NCI-H1092 treated with DMSO at 0.1 percent for 48 hours (cell line): ENCODE measurements at places on chromosomes 2 and 18.
A peak's percentile ranks its signal among the peaks of the same experiment; 100 is the strongest.

GRCh38 chr18:45049578-45050319 lies 369.1 kb downstream of the SETBP1 start:
- no peak for DNase-seq

DNA sequence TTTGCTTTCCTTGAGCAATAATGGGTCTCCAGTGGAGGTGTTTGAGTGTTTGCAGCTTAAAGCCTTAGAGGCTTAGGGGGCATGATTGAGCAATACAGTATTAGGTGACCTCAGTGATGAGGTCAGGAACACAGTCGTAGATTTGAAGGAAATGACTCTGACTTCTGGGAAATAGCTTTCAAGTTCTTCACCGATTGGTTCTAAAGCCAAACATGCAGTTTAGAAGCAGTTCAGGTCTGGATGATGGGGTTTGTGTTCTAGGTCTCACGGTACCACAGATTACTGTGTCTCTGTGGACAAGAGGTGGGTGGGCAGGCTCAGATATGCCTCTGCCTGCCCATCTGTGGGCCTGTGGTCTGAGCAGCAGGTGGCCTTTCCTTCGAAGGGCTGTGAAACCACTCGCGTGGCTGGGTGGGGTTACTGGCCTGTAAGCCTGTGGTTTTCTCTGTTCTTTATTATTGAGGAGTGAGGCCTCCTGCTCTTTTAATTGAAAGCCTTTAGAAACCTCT lies 7.8 kb downstream of the MTHFD2 start:
- no peak for DNase-seq

DNA sequence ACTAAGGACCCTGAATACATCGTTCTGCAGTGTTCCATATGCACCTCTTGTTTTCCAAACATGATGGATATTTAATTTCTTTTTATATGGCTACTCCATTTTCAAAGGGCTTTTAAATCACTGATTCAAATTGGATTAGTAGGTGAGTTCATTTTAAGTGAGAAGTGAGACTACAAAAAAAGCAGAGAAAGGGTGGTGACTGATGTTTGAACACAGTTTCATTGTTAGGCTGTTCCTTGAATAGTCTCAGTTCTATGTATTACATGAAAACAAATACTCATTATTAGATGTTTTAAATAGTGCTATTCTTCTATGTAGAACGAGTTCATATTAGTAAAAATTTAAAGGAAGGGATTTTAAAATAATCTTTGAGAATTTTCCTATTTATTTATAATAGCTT lies 72.7 kb upstream of the STON1 start:
- no peak for DNase-seq

DNA sequence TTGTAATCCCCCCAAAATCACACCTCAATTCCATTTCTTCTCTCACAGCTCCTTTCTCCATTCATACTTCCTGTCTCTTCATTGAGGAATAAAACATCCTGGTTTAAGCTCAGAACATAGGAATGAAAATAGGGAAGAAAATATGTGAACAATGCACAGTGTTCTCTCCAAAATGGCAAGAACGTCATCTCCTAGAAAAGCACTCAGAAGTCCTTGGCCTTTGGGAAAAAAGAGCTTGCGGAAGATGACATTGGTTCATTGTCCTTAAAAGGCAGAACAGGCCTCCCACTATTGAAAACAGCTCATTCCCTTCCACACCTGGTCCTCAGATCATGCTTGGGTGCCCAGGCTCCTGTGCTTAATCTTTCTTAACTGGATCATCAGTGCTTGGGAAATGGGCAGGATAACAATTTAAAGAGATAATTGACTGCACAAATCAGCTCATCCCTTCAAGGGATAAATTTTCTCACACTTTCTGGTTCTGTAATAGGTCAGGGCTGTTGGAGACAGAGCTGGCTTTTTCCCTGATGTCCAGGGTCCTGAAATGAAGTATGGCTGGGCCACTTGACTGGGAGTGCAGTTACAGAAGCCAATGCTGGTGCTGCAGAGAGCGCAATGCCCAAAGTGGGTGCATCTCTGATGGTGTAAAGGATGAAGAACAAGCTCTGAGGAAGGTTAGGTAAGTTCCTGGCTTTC lies 69.2 kb downstream of the MARCHF4 start:
- DNase-seq = no peak

DNA sequence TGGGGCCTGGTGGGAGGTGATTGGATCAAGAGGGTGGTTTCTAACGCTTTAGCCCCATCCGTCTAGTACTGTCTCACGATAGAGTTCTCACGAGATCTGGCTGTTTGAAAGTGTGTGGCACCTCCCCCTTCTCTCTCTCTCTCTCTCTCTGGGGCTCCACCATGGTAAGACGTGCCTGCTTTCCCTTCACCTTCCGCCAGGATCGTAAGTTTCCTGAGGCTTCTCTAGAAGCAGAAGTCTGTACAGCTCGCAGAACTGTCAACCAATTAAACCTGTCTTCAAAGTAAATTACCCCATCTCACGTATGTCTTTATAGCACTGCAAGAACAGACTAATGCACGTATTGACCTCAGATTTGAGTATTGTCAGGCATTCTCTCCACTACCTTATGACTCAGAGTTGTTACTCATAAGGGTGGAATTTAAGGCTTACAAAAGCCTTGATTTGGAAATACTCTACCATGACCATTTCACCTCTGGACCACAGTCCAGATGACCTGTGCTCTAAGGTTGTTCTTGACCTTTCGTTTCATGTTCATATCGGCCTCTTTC lies 99.5 kb upstream of the AGAP1 start:
- no peak for DNase-seq

DNA sequence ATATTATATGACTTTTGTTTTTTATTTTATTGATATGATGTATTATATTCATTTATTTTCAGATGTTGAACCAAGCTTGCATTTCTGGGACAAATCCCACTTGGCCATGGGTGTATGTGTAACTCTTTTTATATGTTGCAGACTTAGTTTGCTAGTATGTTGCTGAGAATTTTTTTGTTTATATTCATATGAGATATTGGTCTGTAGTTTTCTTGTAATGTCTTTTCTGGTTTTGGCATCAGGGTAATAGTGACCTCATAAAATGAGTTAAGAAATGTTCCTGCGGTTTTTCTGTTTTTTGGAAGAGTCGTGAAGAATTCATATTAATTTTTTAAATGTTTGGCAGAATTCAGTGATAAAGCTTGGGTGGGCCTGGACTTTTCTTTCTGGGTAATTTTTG lies 88.7 kb downstream of the ASB1 start:
- no peak for DNase-seq

GRCh38 chr2:129791712-129792111 lies 187.8 kb upstream of the RAB6C start:
- DNase-seq = no peak

DNA sequence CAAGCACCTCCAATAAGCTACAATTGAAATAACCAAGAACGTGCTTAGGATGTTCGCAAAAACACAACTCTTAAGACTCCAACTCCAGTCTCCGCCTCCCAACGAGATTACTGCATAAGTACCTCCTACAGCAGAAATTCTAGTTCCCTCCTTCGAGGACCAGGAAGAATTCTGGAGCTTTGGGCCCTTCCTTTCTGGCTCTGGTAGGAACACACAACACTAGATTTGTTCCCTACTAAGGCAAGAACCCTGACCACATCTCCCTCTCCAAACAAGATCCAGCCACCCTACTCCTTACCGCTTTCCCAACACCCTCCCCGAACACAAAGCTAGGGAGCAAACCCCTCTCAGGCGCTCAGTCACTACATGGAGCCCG lies 721 bp downstream of the ADAM17 start:
- DNase-seq = no peak

- DNase-seq = peak; percentile 21
Measured at GRCh38 chr18:80176334-80177073, 67.4 kb downstream of the ADNP2 start.

GRCh38 chr18:29188760-29189159 lies 1011.8 kb upstream of the CDH2 start:
- no peak for DNase-seq
